ENCODE measurements at places on chromosomes 4 and X. TPM values are rescaled to one million over a fixed set of nuclear protein-coding genes. Genes with fewer than 3 reads are reported as not detected.

DNA sequence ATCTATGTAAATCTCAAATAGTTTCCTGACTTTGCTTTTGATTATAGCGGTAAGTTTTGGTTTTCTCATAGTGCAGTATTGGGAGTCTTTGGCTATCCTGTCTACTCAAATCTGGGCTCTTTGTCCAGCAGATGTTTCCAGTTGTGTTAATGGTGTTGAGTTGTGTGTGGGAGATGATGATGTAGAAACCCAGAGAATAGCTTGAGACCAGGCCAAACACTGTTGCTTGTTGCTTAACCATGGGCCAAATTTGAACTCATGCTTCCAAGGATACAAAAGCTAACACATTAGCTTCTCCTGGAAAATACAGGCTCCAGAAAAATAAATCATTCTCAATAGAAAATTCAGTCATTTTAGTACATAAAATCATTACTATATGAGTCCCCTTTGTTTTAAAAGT, 82.6 kb upstream of the GYPA start:
- DNase-seq = peak; percentile 82

- peak; percentile 55 for DNase-seq
Measured at GRCh38 chrX:34656842-34657725, at the start of gene TMEM47. Gene TMEM47, minus strand, starts transcription at chrX:34657285. Its CDS starts 256 bp downstream, at chrX:34657029.

- no peak for DNase-seq
Measured at GRCh38 chr4:165418073-165418472, 39.3 kb downstream of the CPE start.

HTR2C gene
- not detected for polyA plus RNA-seq

FGFBP1 gene
- not detected for polyA plus RNA-seq
